ENCODE measurements at places on chromosomes 13 and 19.
A peak's percentile ranks its signal among the peaks of the same experiment; 100 is the strongest.

DNA sequence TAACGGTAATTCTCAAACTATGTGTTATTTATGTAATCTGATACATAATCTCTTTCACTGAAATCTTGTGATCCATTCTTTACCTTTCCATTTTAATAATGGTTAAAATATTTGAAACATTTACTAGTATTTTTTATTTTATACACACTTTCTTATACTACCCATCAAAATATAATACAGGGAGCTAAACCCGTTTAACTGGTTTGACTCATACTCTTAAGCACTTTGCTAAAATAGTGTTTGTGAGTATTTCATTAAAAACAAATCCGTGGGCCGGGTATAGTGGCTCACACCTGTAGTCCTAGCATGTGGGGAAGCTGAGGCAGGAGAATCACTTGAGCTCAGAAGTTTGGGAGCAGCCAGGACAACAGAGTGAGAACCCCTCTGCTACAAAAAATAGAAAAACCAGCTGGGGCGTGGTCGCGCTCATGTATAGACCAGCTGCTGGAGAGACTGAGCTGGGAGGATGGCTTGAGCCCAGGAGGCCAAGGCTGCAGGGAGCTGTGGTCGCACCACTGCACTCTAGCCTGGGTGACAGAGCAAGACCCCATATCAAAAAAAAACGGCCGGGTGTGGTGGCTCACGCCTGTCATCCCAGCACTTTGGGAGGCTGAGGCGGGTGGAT lies 43.8 kb upstream of the DCUN1D2 start:
- no peak for DNase-seq

GRCh38 chr19:40093416-40093815 lies 2.7 kb upstream of the ZNF780A start:
- DNase-seq = no peak

DNA sequence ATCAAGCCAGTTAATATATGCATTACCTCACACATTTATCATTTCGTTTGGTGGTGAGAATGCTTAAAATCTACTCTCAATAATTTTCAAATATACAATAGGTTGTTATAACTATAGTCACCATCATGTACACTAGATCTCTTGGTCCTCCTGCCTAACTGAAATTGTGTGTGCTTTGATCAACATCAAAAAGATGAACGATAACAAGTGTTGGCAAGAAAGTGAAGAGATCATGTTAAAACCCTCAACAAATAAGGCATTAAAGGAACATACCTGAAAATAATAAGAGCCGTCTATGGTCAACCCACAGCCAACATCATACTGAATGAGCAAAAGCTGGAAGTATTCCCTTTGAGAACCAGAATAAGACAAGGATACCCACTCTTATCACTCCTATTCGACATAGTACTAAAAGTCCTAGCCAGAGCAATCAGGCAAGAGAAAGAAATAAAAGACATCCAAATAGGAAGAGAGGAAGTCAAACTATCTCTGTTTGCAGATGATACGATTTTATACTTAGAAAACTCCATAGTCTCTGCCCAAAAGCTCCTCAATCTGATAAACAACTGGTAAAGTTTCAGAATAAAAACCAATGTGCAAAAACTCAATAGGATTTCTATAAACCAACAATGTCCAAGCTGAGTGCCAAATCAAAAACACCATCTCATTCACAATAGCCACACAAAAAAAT lies 27.9 kb upstream of the OR10H1 start:
- no peak for DNase-seq

DNA sequence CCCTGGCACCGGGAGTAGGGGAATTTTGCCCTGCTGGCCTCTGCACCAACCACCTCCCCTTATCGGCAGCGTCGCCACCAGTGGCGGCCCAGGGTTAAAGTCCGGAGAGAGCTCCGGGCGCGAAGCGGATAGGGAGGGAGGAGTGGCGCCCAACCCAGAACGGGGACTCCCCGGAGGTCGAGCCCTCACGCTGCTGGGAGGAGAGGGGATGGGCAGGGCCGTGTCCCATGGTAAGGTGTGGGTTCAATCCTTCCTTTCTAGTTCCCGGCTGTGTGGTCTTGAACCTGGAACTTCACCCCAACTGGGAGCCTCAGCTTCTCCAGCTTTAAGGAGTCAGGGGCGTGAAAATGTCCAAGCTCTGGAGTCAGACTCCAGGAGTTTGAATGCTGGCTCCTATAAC lies 23.3 kb upstream of the BCL3 start:
- no peak for DNase-seq

GRCh38 chr13:107342747-107343146 lies 774.8 kb upstream of the ARGLU1 start:
- no peak for DNase-seq

DNA sequence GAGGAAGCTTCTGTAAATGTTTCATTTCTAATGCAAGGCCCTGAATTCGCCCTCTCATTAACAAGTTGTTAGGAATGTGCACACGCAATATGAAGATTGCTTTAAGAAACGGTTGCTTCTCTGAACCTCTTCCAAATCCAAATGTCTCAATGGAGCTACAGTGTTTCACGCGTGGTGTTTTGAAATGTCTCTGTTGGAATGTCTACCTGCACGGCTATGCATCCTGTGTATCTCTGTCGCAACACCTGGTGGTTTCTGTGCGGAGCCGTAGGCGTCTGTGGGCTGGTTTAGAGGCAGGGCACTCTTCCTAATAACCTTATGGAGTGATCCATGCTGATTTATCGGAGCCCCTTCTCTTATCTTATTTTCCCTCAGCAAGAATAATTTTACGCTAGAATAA lies 1584.2 kb upstream of the SLC10A2 start:
- no peak for DNase-seq

DNA sequence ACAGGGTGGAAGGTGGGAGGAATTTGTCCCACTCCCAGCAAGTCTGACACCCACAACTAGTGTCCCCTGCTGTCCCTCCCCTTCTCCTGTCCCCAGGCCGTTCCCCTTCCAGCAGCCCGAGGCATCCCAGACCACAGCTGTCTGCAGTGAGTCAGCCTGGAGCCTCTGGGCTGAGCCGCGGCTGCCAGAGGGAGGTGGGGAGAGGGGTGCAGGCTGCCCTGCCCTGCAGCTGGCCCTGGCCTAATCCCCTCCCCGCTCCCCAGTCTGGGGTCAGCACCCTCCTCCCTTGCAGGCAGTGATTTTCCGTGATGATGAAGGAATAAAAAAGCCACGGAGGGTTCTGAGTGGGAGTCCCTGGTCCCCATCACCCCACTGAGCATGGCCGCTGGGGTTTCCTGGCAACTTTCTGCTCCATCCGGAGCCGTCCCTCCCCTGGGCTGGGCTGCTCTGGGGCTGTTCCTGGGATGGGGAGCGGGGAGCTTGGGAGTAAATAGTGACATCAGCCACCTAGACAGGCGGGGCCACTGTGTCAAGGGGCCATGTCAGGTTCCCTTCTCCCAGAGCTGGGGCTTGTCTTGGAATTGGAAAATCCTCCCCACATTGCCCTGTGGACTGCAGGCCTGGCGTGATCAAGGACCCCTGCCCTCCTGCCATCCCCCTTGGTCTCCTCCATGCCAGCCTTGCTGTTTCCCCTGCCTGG lies 16.8 kb downstream of the SPC24 start:
- peak; percentile 55 for DNase-seq

DNA sequence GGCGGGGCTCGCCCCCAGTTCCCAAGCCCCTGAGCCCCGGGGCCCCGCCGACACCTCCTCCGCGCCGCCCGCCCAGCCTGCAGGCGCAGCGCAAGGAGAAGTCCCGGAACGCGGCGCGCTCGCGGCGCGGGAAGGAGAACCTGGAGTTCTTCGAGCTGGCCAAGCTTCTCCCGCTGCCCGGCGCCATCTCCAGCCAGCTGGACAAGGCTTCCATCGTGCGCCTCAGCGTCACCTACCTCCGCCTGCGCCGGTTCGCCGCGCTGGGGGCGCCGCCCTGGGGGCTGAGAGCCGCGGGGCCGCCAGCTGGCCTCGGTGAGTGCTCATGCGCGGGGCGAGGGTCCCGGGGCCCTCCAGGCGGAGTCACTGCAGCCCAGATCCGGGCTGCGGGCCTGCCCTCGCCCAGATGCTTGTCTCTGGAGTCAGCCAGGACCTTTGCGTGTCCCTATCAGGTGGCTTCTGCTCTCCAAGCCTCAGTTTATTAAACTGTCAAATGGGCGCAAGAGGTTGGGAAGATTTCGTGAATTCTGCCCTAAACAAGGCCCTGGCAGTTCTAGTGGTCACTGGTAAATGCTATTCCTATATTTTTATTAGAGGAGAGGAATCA lies 2.0 kb downstream of the NPAS1 start:
- DNase-seq = no peak

DNA sequence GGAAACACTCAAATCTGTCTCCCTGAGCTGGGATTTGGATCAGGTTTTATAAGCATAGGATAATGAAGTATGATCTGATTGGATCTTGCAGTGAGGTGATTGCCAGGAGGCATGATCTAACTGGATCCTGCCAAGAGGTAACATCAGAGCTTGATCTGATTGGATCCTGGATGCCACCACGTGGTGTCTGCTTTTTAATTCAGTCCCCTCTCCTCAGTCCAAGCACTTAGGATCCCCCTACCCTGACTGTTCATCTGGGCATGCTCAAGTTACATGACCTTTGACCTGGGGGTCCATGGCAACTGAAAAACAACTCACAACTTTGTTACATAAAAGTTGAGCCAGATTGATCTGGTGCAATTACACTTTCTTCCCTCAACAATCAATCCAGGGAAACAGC lies 47.5 kb upstream of the LSM14A start:
- DNase-seq = no peak

DNA sequence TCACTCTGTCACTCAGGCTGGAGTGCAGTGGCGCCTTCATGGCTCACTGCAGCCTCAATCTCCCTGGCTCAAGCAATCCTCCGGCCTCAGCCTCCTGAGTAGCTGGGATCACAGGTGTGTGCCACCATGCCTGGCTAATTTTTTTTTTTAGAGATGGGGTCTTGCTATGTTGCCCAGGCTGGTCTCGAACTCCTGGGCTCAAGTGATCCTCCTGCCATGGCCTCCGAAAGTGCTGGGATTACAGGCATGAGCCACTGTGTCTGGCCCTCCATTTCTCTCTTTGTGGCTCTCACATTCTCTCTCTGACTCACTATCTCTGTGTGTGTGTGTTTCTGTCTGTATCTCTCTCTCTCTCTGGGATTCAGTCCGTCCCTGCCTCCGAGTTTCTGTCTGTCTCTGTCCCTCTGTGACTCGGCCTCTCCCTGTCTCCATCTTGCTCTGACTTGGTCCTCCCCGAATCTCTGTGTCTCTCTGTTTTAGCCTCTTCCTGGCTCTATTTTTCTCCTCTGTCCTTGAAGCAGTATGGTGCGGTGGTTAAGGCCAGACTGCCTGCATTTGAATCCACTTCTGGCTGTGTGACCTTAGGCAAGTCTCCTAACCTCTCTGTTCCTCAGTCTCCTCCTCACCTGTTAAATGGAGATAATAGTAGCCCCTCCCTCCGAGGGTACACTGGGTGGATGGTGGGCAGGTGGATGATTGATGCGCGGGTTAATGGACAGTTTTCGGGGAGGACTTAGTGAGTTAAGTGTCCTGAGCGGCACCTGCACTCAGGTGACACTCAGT lies 11.0 kb downstream of the MEIS3 start:
- no peak for DNase-seq

- peak; percentile 79 for DNase-seq
Measured at GRCh38 chr13:114339857-114340534, 25.7 kb downstream of the CHAMP1 start.

DNA sequence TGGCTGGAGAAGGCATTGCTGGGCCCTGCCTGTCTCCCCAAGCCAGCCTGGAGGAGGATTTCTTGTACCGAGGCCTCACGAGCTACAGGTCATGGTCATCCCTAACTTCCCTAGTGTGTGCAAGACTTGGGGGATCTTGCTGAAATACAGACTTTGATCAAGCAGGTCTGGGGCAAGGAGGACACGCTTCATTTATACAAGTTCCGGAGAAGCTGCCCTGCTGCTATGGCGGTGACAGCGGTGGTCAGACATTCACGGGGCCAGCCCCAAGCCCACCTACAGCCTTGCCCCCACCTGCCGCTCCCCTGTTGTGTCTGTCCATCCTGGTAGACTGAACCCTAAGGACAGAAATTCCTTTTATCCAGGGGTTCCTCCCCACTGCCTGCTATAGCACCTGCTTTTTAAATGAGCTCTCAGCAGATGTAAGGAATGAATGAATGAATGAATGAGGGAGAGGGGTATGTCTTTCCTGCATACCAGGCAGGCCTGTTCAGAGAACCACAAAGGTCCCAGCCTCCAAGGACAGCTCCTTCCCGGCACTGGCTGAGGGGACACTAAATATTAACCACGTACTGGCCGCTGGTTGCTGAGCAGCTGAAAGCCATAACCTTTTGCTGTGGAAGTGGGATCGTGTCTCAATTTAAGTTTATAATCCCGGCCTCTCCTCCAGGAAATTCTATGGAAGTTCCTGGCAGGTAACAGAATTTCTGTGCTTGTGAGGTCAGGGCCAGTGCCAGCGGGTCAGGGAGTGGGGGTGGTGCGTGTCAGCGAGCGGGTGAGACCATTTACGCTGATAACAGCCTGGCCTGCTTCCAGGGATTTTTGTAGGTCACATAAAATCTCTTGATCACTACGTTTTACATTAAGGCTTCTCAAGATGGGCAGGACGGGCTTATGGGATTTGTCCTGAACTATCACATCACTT lies 27.1 kb downstream of the TSSK6 start:
- no peak for DNase-seq

- no peak for DNase-seq
Measured at GRCh38 chr13:106310291-106310865, 225.1 kb downstream of the EFNB2 start.

- DNase-seq = peak; percentile 65
Measured at GRCh38 chr13:98466634-98467236, 110.2 kb downstream of the STK24 start.

DNA sequence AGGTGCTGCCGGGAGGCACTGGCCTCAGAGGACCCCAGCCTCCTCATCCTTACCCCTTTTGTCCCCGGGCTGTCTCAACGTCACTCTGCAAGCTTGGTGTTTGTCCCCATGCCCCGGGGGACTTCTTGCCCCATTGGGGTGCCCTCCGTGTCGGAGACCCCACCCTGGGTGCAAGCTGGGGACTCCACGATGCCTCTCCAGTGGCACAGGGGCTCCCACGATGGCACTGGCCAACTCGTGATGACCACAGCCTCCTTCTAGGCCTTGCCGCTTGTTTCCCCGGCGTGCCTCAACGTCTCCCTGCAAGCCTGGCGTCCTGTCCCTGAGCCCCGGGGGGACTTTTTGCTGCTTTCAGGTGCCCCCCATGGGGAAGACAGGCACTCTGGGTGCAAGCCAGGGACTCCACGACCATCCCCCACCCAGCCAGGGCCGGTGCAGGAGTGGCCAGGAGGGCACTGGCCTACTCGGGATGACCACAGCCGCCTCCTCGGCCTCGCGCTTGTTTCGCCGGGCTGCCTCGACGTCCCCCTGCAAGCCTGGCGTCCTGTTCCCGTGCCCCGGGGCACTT lies 237.0 kb downstream of the TUBA3C start:
- no peak for DNase-seq

GRCh38 chr13:111626371-111627305 lies 306.2 kb downstream of the TEX29 start:
- no peak for DNase-seq
